Stimulated activated CD8-positive, alpha-beta memory T cell treated with anti-CD3 and anti-CD28 coated beads, Interleukin-2, amount 100 ng/mL, for 1 hour (primary cell): ENCODE measurements at places on chromosomes 7 and 10.

DNA sequence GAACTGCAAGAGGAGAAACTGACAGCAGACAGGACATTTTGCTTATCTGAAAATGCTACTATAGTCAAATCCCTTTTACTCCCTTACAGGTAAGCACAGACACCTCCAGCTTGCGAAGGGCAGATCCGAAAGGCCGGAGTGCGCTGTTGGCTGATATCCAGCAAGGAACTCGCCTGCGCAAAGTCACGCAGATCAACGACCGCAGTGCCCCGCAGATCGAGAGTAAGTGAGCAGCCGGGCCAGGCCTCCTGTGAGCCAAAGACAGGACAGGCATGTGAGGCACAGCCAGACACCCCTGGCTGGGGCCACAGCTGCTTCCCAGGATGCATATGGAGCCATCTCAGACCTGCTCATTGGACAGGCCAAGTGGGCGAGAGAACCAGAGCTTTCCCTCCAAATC lies 69.4 kb downstream of the WIPF3 start:
- no peak for DNase-seq

GRCh38 chr10:89582022-89582421 lies 46.6 kb upstream of the SLC16A12 start:
- no peak for DNase-seq

GRCh38 chr10:31697271-31698180 lies 231.1 kb downstream of the ARHGAP12 start:
- DNase-seq: no peak

DNA sequence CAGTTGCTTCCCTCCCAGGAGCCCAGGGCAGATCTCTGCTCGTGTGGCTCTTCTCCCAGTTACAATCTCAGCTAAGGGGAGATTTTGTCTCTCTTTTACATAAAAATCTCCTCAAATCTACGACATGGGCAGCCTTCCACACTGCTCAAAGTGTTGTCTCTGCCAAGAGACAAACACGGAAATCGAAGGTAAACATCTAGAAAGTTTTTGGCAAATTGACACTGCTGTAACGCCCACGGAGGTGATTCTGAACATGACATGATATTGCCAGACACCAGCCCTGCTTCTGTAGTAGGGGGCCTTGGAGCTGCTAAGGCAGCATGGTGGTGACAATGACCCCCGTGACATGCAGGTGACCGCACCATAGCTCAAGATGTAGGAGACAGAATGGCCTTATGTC lies 128.3 kb downstream of the CCDC3 start:
- DNase-seq: no peak

DNA sequence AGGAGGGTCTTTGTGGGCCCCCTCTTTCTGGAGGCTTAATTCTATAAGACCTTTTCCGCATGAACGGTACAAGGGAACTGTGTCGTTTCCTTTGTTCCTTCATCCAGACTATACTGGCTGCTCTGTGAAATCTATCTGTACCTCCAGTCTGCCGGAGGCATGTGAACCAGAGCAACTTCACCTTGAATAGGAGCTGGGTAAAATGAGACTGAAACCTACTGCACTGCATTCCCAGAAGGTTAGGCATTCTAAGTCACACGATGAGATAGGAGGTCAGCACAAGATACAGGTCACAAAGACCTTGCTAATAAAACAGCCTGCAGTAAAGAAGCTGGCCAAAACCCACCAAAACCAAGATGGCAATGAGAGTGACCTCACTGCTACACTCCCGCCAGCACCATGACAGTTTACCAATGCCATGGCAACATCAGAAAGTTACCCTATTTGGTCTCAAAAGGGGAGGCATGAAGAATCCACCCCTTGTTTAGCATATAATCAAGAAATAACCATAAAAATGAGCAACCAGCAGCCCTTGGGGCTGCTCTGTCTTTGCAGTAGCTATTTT lies 36.8 kb upstream of the INPP5F start:
- DNase-seq: no peak

GRCh38 chr7:19392246-19392645 lies 247.0 kb upstream of the FERD3L start:
- DNase-seq: no peak

GRCh38 chr10:63696205-63696604 lies 175.0 kb downstream of the REEP3 start:
- DNase-seq: no peak

DNA sequence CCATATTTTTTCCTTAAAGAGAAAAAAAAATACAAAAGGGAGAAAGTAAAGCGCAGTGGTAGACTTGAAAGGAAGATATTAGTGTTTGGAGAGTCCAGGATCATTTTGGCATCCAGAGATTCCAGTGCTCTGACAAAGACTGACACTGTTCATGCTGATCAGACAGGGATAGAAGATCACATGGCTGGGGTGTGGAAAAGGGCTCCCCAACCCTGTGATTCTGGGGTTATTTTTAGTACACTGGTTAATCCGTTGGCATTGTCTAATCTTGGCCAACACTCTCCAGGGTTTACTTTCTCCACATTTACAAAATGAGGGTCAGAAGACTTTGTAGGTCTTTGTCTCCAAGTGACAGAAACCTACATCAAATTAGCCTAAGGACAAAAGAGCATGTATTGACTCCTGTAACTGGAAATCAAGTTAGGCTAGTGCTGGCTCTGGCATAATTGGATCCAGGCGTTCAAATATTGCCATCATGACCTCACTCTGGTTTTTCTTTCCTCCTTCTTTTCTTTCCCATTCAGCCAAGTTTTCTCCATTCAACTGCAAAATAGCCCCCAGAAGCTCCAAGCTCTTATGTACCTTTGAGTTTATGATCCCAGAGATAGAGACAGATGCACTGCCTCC lies 181.6 kb downstream of the PHTF2 start:
- no peak for DNase-seq

DNA sequence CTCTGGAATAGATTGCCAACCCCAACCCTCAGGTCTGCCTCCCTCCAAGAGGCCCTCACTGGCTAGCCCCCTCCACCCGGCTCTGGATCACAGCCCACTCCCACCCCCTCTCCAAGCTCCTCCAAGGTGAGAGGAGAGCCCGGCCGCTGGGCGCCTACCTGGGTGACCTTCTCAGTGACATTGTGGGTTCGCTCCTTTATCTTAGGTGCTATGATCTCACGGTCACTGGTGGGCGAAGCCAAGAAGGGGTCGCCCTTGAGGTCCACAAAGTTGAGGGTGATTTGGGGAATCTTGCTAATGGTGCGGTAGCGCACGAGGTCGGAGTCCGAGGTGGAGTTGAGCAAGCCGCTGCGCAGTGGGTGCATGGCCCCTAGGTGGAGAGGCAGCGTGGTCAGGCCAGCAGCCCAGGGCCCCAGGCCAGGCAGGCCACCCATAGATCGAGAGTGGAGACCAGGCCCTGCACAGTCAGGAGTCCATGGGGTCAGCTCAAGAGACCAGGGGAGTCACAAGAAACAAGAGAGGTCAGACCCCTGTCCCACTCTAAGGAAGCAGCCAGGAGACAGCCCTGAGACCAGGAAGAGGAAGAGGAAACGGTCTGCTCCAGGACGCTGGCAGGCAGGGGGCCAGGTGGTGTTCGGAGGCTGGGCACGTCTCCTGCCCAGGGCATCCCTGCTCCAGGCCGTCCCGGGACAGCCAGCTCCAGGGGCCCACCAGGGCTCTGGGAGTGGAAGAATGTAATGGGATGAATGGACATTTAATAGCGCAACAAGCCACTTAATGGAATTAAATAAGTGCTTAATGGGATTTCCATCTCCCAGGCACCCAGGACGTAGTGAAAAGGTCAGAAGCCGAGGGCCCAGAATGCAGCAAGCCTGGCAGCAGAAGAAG lies 20.7 kb downstream of the KCNH2 start:
- DNase-seq: no peak

DNA sequence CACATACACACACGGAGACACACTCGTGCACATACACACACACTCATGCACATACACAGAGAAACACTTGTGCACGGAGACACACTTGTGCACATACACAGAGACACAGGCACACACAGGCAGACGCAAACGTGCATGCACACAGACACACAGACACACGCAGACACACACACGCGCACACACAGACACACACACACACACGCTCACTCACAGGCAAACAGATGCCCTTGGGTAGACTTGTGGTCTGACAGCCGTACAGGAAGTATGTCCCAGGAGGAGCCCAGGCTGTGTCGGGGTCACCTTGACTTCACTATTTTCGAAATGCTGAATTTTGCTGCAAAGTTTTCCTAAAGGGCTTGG lies 538.0 kb downstream of the DNAJB6 start:
- DNase-seq: no peak

GRCh38 chr10:33609546-33609945 lies 275.1 kb upstream of the NRP1 start:
- DNase-seq: no peak

- no peak for DNase-seq
Observed at GRCh38 chr7:153399554-153399940, 640.0 kb downstream of the ACTR3B start.

- no peak for DNase-seq
Observed at GRCh38 chr7:7109934-7110333, 72.4 kb upstream of the C1GALT1 start.

DNA sequence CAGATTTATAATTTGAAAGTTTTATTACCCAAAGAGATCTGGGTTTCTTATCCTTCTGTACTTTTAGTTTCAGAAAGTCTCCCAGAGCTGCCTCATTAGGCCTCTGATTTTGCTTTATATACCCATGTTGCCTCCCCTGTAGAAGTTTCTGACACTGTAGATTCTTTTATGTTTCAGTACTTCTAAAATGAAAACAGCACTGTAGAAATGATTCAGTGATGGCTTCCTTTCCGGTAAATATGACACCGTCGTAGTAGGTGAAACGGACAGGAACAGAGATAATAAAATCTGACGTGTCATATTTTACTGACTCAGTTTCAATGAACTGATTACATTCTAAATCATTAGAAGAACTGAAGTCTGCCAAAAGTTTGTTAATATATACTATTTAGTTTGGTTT lies 272.7 kb downstream of the TWIST1 start:
- DNase-seq: no peak

- no peak for DNase-seq
Observed at GRCh38 chr7:41803569-41803968, 100.7 kb upstream of the INHBA start.

DNA sequence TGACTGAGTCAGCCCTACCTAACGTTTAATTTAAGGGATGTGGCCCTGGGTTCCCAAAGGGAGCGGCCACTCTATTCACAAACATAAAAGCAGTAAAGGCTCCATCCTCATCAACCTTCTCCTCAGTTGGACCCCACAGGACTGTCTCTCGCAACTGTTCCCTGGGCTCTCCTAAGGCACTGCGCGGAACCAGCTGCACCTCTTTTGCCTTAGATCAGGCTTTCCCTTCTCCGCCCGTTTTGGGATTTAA lies 689 bp upstream of the GTPBP4 start:
- no peak for DNase-seq

DNA sequence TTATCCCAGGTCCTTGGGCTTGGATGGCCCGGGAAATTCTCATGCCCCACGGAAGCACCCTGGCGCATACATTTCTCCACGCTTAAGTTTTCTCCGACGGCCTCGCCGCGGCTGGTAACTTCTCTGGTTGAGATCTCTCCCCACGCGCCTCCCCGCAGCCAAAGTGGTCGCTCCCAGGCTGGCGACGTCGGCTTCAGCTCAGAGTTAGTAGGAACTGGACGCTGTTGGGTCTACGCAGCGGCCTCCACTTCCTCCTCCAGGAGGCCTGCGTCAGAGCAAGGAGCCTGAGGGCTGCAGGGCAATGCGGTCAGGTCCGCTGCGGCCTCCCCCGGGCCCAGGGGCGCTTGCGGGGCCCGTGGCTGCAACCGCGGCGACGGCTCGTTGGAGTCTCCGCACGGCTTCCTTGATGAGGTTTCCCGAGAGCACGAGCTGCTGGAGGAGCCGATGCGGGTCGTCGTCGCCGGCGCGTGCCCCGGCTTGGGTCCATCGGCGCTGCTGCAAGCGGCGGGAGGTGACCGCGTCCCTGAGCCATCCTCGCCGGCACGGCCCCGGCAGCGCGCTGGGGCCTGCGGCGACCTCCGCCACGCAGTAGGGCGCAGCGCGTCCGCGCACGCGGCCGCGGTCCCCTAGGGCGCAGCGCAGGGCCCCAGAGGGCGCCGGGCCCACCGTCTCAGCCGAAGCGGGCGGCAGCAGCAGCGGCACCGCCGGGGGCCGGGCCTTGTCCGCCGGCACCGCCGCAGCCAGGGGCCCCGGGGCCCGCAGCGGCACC lies 744 bp downstream of the FRAT2 start:
- DNase-seq: no peak

DNA sequence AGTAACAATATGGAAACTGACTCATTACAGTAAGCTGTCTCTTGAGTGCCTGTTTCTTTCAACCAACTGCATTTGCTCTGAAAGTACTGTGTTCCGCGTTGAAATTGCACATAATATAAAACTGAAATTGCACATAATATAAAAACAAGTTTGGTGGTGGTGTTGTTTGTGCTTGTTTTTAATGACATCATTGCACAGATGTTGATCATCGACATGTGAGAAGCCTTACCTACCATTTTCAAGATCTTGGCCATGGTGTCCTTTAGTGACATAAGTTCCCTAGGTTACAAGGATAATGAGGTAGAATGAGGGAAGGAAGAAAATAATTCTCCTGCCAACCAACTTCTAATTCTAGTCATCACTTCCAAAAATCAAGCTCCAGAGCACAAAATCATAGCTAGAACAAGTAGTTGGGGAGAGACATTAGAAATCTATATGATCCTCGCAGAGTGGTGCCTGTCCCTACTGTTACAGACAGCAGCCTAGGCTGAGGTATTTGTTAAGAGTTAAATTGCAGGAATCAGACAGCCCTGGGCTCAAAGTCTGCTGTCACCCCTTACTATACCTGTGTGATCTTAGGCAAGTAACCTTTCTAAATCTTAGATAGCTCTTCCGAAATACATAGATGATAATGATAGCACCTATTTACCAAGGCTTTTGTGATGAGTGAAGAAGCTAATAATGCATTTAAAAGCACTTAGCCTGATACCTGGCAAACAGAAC lies 29.3 kb downstream of the DOCK4 start:
- DNase-seq: no peak

DNA sequence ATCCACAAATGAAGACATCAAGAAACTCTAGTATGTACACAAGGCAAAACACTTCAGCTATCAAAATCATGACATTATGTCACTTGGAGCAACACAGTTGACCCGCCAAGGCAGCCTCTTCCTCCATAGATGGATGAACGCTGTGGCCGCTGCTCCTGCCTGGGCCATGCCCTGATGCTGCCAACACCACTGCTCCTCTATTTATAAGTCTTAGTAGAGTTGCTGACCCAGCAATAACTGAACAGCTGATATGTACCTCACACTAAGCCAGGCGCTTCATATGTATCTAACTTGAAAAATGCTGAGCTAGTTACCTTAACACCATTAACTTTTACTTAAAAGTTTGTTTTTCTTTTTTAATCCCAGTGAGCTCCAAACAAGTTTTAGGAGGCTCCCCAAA lies 131.9 kb downstream of the LYZL1 start:
- no peak for DNase-seq

DNA sequence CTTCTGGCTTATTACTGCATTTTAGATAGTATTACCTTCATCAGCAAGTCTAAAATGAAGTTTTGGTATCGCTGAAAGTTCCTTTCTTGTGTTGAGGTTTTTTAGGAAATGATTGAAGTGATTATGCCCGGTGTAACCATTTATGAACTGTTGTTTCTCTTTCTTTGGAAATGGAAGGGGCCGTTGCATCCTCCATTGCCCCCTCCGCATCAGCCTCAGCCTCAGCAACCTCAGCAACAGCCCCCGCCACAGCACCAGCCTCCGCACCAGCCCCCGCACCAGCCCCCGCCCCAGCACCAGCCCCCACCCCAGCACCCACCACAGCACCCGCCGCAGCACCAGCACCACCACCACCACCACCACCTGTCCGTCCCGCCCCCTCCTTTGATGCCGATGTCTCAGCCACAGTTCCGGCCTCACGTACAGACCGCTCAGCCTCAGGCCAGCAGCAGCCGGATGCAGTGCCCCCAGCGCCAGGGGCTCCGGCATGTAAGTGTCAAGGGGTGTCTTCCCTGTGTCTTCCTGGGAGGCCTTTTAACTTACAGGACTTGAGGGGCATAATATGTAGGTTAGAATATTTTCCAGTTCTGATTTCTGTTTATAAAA lies 72.6 kb downstream of the SHH start:
- no peak for DNase-seq
